Karpas-422 (cell line): ENCODE measurements at places on chromosomes 4 and X. TPM values are rescaled to one million over a fixed set of nuclear protein-coding genes. Genes with fewer than 3 reads are reported as not detected.
A peak's percentile ranks its signal among the peaks of the same experiment; 100 is the strongest.

GRCh38 chr4:100494166-100494565 is 23.7 kb downstream of the EMCN start:
- DNase-seq = no peak

DNA sequence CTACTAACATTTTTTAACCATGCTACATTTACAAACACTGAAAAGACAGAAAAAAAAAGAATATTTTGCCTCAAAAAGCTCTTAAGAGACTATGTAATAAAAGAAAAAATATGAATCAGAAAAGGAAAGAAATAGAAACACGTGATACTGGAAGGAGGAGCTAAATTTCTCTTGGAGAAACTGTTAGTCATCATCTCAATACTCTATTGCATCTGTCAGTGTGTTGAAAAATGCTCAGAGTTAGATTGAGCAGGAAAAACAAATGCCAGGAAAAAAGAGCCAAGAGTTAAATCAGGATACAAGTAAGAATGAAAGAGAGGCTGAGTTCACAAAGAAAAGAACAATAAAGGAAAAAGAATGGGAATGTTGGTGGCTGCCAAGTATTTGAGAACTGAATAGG is 2.6 kb downstream of the RAB28 start:
- DNase-seq = peak; percentile 54

DNA sequence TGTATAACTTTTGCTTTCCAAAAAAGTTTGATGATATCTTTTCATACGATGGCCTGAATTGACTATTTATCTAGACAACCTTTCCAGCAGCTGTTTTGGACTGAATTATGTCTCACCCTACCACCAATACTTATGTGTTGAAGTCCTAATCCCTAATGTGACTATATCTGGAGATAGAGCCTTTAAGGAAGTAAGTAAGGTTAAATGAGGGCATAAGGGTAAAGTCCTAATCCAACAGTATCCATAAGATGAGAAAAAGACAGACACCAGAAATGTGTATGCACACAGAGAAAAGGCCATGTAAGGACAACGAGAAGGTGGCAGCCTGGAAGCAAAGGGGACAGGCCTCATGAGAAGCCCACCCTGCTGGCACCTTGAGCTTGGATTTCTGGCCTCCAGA is 86.6 kb upstream of the PPARGC1A start:
- DNase-seq = no peak

DNA sequence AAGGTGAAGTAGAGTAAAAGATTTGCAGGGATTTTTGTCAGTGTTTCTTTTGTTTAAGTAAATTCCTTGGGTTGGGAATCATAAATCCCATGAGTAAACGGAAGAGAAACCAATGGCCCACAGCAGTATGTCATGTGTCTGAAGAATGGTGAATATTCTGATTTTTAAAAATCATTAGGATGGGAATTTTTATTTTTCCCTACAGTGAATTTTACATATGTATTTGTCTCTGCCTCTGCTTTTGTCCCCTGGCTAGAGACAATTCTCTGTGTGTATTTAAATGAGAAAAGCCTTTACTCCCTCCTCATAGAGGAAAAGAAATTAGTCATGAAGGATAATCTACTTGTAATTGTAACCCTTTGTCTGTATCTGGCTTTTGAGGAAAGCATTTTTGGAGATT is 152.1 kb downstream of the THOC2 start:
- DNase-seq = no peak

DNA sequence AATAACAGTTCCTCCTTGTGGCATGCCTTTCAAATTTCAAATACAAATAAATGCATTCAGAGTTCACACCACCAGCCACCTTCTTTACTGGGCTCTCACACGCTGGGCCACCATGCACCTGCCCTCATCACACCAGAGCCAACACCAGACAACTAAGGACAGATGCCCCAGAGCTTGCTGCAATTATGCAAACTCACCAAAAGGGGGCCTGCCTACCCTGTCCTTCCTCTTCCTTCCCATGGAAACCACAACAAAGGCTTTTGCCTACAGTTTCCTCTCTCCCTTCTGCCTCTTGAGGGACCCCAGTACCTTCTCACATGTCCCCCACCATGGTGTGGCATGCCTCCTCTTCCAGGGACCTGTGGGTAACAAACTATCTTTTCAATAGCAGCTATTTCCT is 1333.9 kb upstream of the TENM3 start:
- DNase-seq = peak; percentile 44

- no peak for DNase-seq
Observed at GRCh38 chr4:174408841-174409552, 113.3 kb downstream of the HPGD start.

RPL39 gene
- 1,763 and 3,006 TPM in 2 replicates for total RNA-seq

BEX4 gene
- total RNA-seq = not detected in 2 replicates
